MCF 10A (cell line): ENCODE measurements at places on chromosomes 1 and 21. TPM values are rescaled to one million over a fixed set of nuclear protein-coding genes. Genes with fewer than 3 reads are reported as not detected.

Gene CHIA
- total RNA-seq: not detected in 2 replicates

- no peak overlapping the region for H3K27ac ChIP-seq
- H3K4me3 ChIP-seq: no peak overlapping the region
- peaks cover 11% of the 10 kb centered on the region for H3K4me1 ChIP-seq
These were observed 57.2 kb upstream of the PUM1 start for GRCh38 chr1:31122741-31123140.

GRCh38 chr1:183443011-183443410, 24.8 kb upstream of the NMNAT2 start:
- H3K27me3 ChIP-seq: peaks cover 11% of the 10 kb centered on the region
- no peak overlapping the region for H3K4me3 ChIP-seq
- DNase-seq: no peak
- H3K36me3 ChIP-seq: no peaks in the 10 kb centered on the region
- H3K27ac ChIP-seq: no peak overlapping the region

Gene OR2L8
- not detected in 2 replicates for total RNA-seq

Gene TRIM62
- 2.4 and 2.8 TPM in 2 replicates for total RNA-seq

- no peak overlapping the region for H3K27ac ChIP-seq
- H3K27me3 ChIP-seq: no peaks in the 10 kb centered on the region
- no peak overlapping the region for H3K4me3 ChIP-seq
- peaks cover 17% of the 10 kb centered on the region for H3K4me1 ChIP-seq
- no peak for DNase-seq
- no peaks in the 10 kb centered on the region for H3K36me3 ChIP-seq
These were observed 29.4 kb downstream of the CDK18 start for GRCh38 chr1:205533748-205534443.

DNA sequence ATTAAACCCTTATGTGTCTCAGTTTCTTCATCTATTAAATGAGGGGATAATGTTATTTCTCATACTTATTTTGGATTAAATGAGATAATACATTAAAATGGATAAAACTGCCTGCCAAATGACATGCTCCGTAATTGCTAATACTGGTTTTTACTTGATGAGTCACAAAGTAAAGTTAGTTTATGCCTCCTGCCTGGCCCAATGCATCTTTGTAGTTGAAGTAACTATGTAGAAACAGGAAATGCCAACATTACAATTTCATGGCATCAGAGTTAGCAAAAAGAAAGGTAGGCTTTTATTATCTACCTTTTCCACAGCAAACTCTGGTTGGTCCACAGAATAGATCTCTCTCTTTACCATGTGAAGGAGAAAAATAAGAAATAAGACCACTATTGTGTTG, 214.5 kb downstream of the TBX15 start:
- no peak overlapping the region for H3K27ac ChIP-seq
- H3K4me1 ChIP-seq: no peaks in the 10 kb centered on the region
- peak; percentile 49 for DNase-seq

Gene PLPPR4
- total RNA-seq: not detected in 2 replicates

Gene JAM2
- 0.07 TPM in 1 of 2 replicates, not detected in the other for total RNA-seq

GRCh38 chr1:3029991-3030662, 8.9 kb downstream of the ACTRT2 start:
- H3K4me1 ChIP-seq: no peaks in the 10 kb centered on the region
- H3K27me3 ChIP-seq: no peaks in the 10 kb centered on the region
- no peak overlapping the region for H3K27ac ChIP-seq
- no peak for DNase-seq
- no peak overlapping the region for H3K4me3 ChIP-seq

Gene IKBKE
- 7.1 and 12.1 TPM in 2 replicates for total RNA-seq

DNA sequence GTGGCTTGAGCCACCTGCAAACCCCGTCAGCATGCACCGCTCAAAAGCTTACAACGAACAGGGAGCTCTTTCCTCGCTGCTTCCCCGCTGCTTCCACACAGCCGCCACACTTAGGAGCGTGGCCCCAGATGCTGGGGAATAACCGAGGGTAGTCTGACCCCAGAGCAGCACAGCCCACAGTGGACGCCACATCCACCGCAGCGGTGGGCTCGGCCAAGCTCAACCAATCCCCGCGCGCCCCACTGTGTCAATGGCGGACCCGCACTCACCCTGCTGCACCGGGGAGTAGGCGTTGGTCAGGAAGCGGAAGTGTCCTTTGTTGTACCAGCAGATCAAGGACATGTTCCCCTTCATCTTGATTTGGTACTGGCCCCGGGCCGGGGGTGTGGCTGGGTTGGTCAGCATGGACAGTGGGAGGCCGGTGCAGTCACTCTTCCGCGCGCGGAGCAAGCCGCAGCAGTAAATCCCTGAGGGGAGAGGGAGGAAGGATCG, 93.5 kb downstream of the PGBD5 start:
- H3K27ac ChIP-seq: no peak overlapping the region
- H3K4me3 ChIP-seq: no peak overlapping the region
- peaks cover 13% of the 10 kb centered on the region for H3K4me1 ChIP-seq
- DNase-seq: no peak

Gene ACTL8
- total RNA-seq: 0.23 TPM in 1 of 2 replicates, not detected in the other

Gene LAD1
- total RNA-seq: 21.4 and 40.9 TPM in 2 replicates

GRCh38 chr1:188261849-188262248, 1433.1 kb downstream of the PLA2G4A start:
- no peak for DNase-seq
- H3K36me3 ChIP-seq: no peaks in the 10 kb centered on the region
- H3K4me1 ChIP-seq: no peaks in the 10 kb centered on the region
- no peaks in the 10 kb centered on the region for H3K27me3 ChIP-seq

DNA sequence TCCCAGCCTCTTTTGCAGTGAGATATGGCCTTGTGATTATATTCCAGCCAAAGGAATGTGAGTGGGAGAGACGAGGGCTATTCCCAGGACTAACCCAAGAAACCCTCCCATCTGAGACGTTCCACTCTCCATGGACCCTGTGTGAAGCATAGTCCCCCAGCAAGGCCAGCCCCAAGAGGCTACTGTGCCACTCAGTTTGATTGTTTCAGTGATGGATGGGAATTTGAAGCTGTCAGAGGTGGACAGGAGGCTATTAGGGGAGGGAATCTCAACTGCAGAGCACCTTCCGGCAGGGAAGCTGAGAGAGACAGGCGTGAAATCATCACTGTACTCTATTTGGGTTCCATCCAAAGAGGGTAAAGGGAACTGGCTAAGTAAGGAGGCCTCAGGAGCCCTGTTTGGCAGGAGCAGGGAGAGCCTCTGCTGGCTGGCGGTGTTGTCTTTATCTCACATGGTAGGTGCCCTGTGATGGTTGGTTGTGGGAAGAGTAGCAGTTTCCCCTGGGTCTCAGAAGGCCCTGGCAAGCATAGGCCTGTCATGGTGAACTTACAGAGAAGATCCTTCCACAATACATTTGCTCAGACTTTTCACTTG, 3.4 kb upstream of the TEX35 start:
- DNase-seq: no peak
- H3K4me3 ChIP-seq: no peak overlapping the region
- H3K27ac ChIP-seq: no peak overlapping the region
- H3K4me1 ChIP-seq: no peaks in the 10 kb centered on the region
- H3K27me3 ChIP-seq: no peaks in the 10 kb centered on the region

GRCh38 chr1:88433556-88433955, 250.5 kb upstream of the PKN2 start:
- no peak overlapping the region for H3K4me3 ChIP-seq
- H3K27me3 ChIP-seq: no peaks in the 10 kb centered on the region
- H3K27ac ChIP-seq: no peak overlapping the region
- H3K36me3 ChIP-seq: no peaks in the 10 kb centered on the region

DNA sequence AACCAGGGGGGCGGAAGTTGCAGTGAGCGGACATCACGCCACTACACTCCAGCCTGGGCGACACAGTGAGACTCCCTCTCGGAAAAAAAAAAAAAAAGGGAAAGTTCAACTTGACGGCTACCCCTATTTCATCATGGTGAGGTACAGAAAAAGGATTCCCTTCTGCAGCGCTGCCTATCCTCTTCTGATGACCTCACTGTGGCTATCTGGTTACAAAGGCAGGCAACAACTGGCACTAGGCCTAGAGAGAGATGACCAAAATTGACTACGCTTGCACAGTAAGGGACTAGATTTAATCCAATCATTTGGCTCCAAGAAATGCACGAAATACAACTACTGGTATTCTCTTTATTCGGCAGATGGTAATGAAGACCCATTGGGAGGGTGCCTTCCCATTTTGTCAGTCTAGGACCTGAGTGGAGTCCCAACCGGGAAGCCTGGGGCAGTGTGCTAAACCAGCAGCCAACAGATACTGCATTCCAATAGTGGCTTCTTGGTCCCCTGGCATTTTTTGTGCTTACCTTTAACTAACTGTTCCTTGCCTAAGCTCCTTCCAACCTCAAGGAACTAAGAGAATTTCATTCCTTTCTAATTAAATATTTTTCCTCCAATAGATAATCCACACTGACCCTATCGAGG, 36.6 kb downstream of the ITPKB start:
- peaks cover 8% of the 10 kb centered on the region for H3K36me3 ChIP-seq
- H3K4me1 ChIP-seq: peaks cover 12% of the 10 kb centered on the region
- peak overlapping the region; percentile 9 for H3K27ac ChIP-seq
- H3K27me3 ChIP-seq: no peaks in the 10 kb centered on the region
- H3K4me3 ChIP-seq: peak overlapping the region; percentile 62

DNA sequence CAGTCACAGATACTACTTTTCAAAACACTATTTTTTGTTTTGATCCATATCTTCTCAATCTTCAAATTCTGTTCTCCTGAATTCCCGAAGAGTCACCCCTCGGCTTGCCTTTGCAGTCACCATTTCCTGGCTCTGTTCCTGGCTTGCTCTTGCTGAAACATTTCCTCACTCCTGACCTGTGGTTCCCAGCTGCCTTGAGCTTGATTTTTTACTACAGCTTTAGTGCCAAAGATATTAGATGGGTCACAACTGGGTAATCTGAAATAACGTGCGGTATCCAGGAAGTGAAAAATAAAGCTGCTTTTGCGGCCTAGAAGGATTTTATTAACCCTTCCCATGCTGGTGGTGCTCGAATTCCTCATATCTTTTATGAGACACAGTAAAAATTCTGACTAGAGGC, 318.8 kb downstream of the PCP4 start:
- no peaks in the 10 kb centered on the region for H3K27me3 ChIP-seq
- no peak overlapping the region for H3K4me3 ChIP-seq
- no peaks in the 10 kb centered on the region for H3K36me3 ChIP-seq

DNA sequence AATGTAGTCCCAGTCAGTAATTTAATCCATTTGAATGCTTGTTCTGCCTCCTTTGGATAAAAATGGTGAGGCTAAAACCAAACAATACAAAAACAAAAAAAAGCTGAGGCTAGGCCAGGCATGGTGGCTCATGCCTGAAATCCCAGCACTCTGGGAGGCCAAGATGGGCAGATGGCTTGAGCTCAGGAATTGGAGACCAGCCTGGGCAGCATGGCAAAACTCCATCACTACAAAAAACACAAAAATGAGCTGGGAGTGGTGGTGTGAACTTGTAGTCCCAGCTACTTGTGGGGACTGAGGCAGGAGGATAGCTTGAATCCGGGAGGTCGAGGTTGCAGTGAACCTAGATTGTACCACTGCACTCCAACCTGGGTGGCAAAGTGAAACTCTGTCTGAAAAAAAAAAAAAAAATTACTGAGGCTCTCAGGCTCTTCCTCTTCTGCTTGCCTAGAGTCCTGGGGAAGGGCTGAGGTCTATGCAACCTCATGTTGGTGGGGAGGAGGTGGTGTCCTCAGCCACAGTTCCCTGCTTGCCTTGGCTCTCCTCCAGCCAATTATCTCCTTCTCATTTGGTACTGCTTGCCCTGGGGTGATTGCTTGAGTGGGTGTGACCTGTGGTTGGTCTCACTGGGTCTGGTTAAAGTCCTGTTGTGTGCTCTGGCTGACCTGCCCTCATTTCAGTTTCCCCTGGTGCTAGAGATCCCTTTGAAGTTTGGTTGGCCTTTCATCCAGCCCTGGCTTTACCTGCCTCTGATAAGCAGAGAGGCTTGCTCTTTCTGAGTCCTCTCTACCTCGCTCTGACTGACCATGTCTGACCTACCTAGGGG, 20.9 kb downstream of the S1PR1 start:
- peaks cover 32% of the 10 kb centered on the region for H3K4me1 ChIP-seq
- peak; percentile 59 for DNase-seq
- no peak overlapping the region for H3K4me3 ChIP-seq
- H3K36me3 ChIP-seq: peaks cover 6% of the 10 kb centered on the region
- peak overlapping the region; percentile 83 for H3K27ac ChIP-seq

GRCh38 chr1:20192871-20193411, 6.6 kb upstream of the PLA2G2C start:
- H3K36me3 ChIP-seq: no peaks in the 10 kb centered on the region
- H3K27ac ChIP-seq: no peak overlapping the region
- peaks cover 18% of the 10 kb centered on the region for H3K27me3 ChIP-seq
- no peak overlapping the region for H3K4me3 ChIP-seq
- H3K4me1 ChIP-seq: peaks cover 26% of the 10 kb centered on the region

Gene ETV3L
- not detected in 2 replicates for total RNA-seq

DNA sequence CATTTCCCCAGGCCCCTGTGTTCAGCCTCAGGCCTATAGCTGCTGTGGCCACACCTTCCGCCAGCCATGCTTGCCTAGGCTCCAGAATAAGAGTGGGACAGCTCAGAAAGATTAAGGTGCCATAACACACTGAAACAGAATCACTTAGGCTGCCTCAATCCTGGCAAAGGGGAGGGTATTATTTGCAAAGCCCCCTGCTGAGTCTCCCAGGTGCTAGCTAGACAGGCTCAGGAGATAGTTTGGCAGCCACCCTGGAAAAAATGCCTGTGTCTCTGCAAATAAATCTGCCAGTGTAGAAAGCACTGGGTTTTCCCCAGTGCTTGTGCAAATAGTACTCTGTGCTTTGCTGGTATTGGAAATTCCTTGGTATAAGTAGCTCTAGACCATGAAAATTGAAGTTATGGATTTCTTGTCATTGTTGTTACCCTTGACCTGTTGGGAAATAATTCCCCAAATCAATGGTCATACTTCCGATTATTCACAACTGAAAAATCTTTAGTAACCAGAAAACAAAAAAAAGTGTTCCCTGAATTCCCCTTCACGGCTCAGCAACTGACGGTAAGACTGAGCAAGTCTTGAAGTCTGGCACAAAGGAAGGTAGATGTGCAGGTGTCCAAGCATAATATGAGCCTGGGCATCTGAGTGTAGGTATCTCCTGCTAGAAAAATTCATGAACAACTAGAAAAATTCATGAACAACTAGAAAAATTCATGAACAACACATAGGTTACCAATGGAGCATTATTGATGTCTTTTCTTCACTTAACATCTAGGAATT, 56.9 kb downstream of the PROX1 start:
- no peak for DNase-seq
- H3K4me3 ChIP-seq: no peak overlapping the region
- no peak overlapping the region for H3K27ac ChIP-seq
- H3K4me1 ChIP-seq: no peaks in the 10 kb centered on the region
- peaks cover 57% of the 10 kb centered on the region for H3K27me3 ChIP-seq

DNA sequence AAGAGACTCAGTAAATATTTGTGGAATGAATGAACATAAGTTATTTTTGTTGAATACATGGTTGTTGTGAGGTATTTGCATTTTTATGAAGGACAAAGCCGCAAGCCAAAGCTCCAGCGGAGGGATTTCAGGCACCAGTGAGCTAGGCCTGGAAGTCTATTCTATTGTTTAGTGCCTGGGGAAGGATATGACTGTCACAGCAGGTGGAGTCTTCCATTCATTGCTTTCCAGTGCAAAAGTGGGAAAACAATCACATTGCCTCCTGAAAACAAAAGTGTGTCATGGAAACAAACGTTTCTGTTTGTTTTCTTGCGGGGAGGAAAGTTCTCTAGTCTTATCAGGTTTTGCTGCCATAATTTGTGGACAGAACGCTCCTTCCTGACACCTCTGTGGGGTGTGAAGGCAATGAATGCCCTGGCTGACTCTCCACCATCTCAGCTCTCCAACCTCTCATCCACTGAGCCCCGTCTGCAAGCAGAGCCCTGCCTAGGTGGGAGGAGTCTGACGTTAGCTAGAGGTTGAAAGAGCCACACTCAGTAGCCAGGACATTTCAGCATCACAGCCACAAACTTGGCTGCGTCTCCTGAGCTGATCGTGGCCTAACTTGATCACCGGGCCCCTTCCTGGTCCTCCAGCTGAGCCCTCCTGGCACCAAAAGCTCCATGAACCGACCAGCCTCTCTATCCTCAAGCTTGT, 739.1 kb downstream of the MATN1 start:
- no peaks in the 10 kb centered on the region for H3K36me3 ChIP-seq
- no peaks in the 10 kb centered on the region for H3K4me1 ChIP-seq
- no peak overlapping the region for H3K4me3 ChIP-seq

Gene ANGPTL7
- total RNA-seq: not detected in 2 replicates

Gene ZNF683
- not detected in 2 replicates for total RNA-seq
